Activated CD4-positive, CD25-positive, alpha-beta regulatory T cell (primary cell): ENCODE measurements at places on chromosomes 7 and 10.

- no peak for DNase-seq
These were observed 2.1 kb downstream of the CAV1 start for GRCh38 chr7:116526897-116527296.

GRCh38 chr7:47792521-47793121 is 155.6 kb downstream of the PKD1L1 start:
- no peak for DNase-seq

DNA sequence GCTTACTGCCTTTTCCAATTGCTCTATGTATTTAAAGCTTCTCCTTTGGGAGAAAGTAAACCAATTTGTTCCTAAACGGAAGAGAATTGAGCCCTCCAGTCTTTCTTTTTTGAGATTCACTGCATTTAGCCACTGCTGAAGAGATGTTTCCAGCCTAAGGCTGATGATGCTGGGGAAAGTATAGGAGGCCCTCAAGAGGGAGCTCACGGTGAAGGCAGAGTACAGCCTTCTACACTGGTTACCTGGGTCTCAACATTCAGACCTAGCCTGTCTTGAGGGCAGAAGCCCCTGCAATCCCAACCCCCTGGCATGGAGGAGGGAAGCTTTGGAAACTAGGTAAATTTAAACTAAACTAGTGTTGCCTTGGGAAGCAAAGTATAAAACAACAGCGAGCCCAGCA is 316.7 kb upstream of the TPK1 start:
- DNase-seq = no peak

DNA sequence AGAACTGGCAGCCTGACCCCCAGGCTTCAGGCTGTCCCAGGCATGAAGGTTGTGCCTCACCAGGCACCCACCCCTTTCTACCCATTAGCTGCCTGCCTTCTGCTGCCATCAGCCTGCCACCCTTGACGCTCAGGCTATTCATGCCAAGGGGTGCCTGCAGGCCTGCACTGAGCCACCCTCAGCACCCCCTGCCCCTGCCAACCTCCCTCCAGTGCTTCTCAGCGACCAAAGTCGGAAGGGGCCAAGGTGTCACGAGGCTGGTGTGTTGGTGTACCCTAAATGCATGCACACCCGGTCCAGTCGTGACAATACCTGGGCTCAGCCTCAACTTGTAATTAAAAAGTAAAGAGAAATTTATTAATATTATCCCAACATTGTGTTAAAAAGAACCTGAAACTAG is 422.7 kb downstream of the ARL4A start:
- no peak for DNase-seq

- no peak for DNase-seq
These were observed 59.4 kb downstream of the TPK1 start for GRCh38 chr7:144776447-144776846.

GRCh38 chr10:60303778-60304177 is 85.9 kb downstream of the ANK3 start:
- DNase-seq = no peak

DNA sequence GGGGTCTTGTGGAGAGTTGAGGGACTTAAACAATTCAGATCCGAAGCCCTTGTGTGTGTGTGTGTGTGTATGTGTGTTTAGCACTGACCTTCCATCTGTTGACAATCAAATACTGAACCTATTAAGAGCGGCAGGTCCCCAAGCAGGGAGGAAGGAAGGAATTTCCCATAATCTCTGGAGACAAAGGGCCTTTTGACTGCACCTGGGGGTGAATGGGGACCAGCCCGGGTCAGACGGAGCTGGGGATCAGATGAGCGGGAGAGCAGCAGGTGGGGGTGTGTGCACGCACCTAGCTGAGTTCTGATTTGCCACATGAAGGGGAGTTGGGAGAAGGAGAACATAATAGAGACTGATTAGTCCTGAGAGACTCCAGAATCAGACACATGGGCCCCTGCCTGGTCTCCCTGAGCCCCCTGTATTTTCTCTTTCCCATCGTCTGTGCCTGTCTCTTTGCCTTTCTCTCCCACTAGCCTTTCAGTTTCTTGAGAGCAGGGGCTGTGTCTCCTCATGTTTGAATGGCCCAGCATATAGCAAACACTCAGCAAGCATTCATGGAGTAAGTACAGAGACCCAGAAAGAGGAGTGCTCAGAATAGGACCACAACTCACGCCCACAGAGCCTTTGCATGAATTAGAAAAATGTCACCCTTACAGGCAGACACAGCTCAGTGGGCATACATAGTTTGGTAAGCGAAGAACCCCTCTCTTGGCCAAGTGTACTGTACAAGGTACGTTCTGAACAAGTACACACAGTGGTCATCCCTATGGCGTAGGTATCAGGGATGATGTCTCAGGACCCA is 288.3 kb upstream of the HABP2 start:
- no peak for DNase-seq

DNA sequence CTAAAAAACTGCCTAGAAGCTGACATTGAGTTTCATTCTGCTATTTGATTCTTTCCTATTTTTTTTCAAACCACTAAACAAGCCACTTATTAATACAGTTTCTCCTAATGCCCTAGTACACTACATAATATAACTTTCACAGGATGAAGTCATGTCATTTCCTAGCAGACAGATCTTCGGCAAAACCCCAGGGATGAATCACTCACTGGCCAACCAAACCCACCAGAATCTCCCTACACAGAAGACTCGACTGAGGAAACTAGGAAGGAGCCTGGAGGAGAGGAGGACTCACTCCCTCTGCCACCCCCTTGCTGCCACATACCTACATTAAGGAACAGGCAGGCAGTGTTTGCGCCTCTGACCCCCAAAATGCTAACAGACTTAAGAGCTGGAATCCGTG is 33.4 kb downstream of the XPNPEP1 start:
- DNase-seq = no peak
